ENCODE measurements at places on chromosomes 11 and 22.

- DNase-seq: no peak
These were observed 27.9 kb upstream of the KRTAP5-7 start for GRCh38 chr11:71499125-71499524.

GRCh38 chr11:120590472-120590871 is 78.9 kb downstream of the GRIK4 start:
- no peak for DNase-seq

GRCh38 chr22:50189184-50189848 is 3.6 kb downstream of the TRABD start:
- DNase-seq: no peak

DNA sequence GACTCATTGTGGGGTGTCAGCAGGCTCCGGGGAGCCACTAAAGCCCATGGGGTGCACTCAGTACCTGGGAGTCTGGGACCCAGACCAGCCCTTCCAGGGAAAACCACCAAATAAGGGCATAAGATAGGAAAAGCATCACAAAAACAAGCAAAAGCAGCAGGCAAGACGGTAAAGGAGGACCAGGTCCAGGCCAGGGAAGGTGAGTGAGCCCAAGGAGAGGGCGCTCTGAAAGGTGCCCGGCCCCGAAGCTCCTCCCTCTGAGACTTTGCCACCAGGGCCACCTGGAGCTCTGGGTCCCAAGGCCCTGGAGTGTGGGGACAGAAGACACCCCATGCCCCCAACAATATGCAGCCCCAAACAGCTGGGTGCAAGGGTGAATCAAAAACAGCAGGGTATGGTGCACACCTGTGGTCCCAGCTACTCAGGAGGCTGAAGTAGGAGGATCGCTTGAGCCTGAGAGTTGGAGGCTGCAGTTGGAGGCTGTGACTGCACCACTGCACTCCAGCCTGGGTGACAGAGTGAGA is 5.2 kb upstream of the IL17REL start:
- DNase-seq: no peak

DNA sequence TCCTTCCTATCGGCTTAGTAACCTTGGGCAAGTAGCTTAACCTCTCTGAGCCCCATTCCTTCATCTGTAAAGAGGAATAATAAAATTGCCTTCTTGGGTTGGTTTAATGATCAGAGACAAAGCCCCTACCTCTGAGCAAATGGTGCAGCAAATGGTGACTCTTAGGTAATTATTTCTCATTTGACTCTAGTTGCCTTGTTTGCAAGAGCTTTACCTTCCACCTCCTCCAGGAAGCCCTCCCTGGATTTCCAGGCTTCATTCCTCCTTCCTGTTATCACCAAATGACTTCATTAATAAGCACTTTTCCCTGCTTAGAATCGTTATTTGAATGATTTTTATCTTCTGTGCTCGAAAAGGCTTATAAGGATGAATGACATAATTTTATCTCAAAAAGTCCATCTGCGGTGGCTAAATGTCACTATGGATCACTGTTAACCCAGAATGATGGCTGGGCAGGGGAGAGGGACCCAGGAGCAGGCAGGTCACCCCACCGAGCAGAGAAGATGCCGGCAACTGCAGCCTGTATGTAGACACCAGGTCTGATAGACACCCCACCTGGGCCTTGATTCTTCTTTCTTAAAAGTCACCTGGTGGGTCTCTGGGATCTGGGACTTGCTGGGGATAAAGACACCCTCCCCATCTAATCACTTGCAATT is 106.6 kb downstream of the TSPAN18 start:
- no peak for DNase-seq

- no peak for DNase-seq
These were observed 72.3 kb upstream of the CHRM4 start for GRCh38 chr11:46463701-46464421.
